T-cell (primary cell): ENCODE measurements at places on chromosomes 2 and 18. TPM values are rescaled to one million over a fixed set of nuclear protein-coding genes. Genes with fewer than 3 reads are reported as not detected.

DNA sequence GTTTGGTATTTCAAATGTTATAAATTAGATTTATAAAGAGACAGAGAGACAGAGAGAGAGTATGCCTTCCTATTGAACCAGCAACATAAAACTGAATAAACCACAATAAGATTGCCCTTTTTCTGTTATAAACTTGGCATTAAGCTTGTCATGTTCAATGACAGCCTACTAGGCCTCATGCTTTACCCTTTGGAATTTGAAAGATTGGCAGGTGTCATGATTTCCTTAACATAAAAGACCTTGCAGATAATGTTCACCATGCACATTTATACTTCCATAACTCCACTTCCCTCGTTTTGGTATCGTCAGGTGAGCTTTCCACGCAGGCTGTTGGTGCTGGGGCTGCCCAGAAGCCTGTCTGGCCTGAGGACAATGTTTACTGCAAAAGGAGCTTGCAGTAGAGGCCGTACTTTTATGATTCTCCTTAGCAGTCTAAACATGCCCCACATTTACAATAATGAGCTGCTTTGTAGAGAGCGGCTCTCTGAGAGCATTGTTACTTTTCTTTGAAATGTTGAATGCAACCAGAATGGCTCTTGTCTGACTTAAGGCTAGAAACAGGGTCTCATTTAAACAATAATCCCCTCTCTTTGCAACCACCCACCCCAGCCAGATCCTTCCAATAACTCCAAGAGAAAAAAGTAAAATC lies 379.1 kb upstream of the ATP5MC3 start:
- no peak for DNase-seq

- DNase-seq, result no peak
These were observed 372.4 kb upstream of the SLC8A1 start for GRCh38 chr2:40824278-40824677.

- DNase-seq, result no peak
These were observed 16.7 kb downstream of the RAMP1 start for GRCh38 chr2:237876061-237876526.

The RNF152 gene
- 0.51 TPM for total RNA-seq

The WDPCP gene
- 8.5 TPM for total RNA-seq
